Activated T-cell treated with anti-CD3 and anti-CD28 coated beads, Interleukin-2, amount 50 U/mL, for 72 hours (primary cell): ENCODE measurements at places on chromosomes 16 and 17. TPM values are rescaled to one million over a fixed set of nuclear protein-coding genes. Genes with fewer than 3 reads are reported as not detected.

- H3K27me3 ChIP-seq, result no peaks in the 10 kb centered on the region
- no peak overlapping the region for H3K4me3 ChIP-seq
- H3K36me3 ChIP-seq, result no peaks in the 10 kb centered on the region
- no peak overlapping the region for H3K27ac ChIP-seq
- H3K4me1 ChIP-seq, result no peaks in the 10 kb centered on the region
These were observed 383.1 kb downstream of the KCNJ2 start for GRCh38 chr17:70552230-70552981.

GRCh38 chr16:83968306-83968851, 335 bp downstream of the NECAB2 start:
- no peaks in the 10 kb centered on the region for H3K4me1 ChIP-seq
- no peak for DNase-seq
- no peak overlapping the region for H3K27ac ChIP-seq
- peaks cover 20% of the 10 kb centered on the region for H3K27me3 ChIP-seq

DNA sequence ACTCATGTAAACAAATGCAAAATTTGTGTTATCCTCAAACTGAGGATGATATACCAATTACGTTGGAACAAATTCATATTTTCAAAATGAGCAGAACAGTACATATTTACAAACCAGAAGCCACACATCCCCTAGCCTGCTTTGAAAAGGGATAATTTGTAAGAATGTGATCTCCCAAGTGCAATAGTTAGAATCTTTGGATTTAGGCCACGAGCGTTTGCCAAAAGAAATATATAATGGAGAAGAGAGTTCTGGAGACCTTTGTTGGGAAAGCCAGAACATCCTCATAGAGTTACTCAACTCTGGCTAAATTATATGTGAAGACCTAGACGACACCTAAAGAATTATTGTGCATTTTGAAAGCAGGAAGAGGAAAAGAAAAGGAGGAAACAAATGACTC, 449.3 kb downstream of the KCNJ2 start:
- H3K27ac ChIP-seq, result no peak overlapping the region
- no peaks in the 10 kb centered on the region for H3K27me3 ChIP-seq
- H3K4me1 ChIP-seq, result no peaks in the 10 kb centered on the region
- no peak for DNase-seq

DNA sequence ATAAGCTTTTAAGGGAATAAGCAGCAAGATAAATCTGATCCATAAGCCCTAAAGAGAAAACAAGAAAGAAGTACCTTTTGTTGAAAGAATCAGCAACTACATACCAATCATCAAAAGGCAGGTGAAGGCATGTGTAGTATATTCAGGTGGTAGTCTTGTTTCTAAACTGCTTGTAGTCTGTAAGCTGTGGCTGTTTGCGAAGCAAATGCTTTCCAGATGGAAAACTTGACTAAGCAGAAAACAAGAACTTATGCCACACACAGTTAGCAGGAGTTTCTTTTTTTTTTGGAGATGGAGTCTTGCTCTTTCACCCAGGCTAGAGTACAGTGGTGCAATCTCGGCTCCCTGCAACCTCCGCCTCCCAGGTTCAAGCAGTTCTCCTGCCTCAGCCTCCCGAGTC, 5.7 kb downstream of the CBX1 start:
- H3K27me3 ChIP-seq, result no peaks in the 10 kb centered on the region
- H3K36me3 ChIP-seq, result peaks cover 7% of the 10 kb centered on the region
- no peak for DNase-seq
- H3K27ac ChIP-seq, result no peak overlapping the region
- peaks cover 30% of the 10 kb centered on the region for H3K4me1 ChIP-seq

DNA sequence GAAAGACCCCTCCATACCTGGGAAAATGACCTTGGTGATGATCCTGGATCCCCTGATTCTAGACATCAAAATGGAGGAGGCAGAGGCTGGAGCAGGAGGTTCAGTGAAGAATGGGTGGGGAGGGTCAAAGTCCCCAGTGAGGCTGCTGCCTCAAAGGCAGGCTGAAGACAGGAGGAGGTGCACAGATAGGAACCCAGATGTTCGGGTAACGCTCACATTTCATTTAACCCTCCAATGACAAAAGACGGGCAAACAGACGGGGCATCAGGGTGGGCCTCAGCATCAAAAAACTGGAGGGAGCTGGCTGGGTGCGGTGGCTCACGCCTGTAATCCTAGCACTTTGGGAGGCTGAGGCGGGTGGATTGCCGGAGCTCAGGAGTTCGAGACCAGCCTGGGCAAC, at the start of gene ANKRD40CL:
TSS of gene ANKRD40CL (minus strand) at position 73 of the 400 bp plus-strand sequence. CDS start 605 bp downstream, outside the sequence.
- no peak within 1 kb of the TSS for H3K4me3 ChIP-seq
- H3K4me1 ChIP-seq, result peaks cover 12% of the 10 kb centered on the region

DNA sequence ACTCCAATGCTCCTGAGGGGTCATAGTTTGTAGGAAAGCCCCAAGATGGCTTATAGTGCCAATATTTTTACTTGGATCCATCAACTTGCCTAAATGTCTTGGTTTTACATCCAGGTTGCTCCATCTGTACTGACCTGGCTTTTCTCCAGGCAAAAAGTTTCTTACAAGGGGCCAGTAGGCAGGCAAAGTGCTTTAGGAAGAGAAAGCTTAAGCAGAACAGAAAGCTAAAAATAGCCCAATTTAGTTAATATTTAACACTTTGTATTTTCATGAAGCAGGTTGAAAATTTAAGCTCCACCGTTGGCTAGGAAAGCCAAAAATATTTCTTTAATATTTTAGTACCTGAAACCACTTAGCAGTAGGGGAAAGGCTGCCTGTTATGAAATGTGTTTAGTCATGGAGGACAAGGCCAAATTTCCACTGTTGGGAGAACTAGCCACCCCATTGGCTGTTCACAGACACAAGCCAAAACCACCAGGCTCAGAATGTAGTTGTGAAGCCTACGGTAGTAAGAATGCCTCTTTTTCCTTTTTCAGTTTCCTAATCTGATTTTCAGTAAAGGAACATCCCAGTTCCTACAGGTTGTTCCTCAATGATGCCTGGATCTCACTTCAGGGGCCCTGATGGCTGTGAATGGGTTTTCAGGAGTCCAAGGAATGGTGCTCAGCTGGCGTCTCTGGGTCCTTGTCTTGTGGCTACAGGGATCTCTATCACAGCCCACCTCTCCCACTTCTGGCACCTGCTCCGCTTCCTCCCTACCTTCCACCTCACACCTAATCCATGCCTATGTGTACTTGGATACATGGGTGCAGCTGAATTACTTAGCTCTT, 324.8 kb downstream of the PMP22 start:
- H3K4me3 ChIP-seq, result no peak overlapping the region
- H3K27me3 ChIP-seq, result peaks cover 2% of the 10 kb centered on the region
- no peak overlapping the region for H3K27ac ChIP-seq
- H3K36me3 ChIP-seq, result no peaks in the 10 kb centered on the region
- no peak for DNase-seq

GRCh38 chr17:47276444-47276843, 22.8 kb downstream of the ITGB3 start:
- peaks cover 5% of the 10 kb centered on the region for H3K4me1 ChIP-seq
- no peak overlapping the region for H3K27ac ChIP-seq
- H3K36me3 ChIP-seq, result no peaks in the 10 kb centered on the region
- H3K4me3 ChIP-seq, result no peak overlapping the region
- peaks cover 13% of the 10 kb centered on the region for H3K27me3 ChIP-seq

DNA sequence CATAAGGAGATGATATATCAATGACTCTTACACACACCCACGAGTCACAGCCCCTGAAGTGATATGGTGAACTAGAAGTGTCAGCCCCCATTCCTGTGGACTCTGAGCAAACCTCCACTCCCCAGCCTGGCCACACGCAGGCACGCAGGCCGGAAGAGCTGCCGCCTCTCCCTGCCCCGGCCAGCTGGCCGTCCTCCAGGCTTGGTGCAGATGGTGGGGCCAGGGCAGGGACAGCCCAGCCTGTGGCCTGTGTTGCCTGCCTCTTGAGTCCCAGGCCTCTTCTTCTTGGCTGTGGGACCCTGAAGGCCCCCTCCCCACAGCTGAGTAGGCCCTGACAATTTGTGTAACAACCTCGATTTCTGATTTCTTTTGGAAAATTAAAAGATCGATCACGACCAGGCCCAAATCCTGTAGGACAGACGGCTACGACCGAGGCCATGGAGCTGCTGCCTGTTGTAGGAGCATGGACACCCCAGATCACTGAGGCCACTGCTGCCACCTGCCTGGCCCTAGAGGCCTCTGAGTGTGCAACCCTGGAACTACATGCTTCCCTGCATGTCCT, 10.0 kb upstream of the MPRIP start:
- H3K27ac ChIP-seq, result no peak overlapping the region
- H3K4me1 ChIP-seq, result no peaks in the 10 kb centered on the region
- H3K4me3 ChIP-seq, result no peak overlapping the region
- no peaks in the 10 kb centered on the region for H3K27me3 ChIP-seq
- no peaks in the 10 kb centered on the region for H3K36me3 ChIP-seq

DNA sequence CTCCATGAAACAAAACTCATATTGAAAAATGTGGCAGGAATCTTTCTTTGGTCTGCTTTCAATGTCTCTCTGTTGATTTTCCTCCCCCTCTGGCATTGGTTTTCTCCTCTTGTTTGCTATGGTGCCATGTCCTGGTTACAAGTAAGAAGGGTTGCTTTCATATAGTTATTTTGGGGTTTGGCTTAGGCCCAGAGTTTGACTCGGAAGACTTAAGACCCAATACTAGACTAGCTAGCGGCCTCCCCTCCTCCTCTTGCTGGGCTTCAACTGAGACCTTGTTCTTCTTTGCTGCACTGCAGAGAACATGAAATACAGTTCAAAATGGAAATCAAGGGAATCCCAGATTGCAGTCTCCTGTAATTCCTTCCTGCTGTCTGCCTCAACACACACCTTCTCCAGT, 30.0 kb upstream of the CLEC18A start:
- no peak overlapping the region for H3K4me3 ChIP-seq
- no peaks in the 10 kb centered on the region for H3K36me3 ChIP-seq
- H3K27me3 ChIP-seq, result no peaks in the 10 kb centered on the region
- no peak for DNase-seq
- no peak overlapping the region for H3K27ac ChIP-seq

DNA sequence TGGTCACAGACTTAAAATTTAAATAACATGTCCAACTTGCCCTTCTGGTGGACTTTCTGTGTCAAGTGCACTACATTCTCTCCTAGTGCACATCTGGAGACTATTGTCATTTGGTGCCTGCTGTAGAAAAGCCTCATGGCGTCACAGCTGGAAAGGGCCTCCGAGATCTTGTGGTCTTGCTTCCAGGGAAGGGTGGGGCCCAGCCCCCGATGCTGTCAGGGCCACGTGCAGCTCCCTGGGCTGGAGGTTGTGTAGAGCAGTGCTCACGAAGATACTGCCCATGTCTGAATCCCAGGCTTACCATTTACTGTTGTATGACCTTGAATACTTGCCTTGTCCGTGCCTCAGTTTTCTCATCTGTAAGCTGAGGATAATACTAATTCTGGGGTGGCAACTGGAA, 6.8 kb upstream of the MPRIP start:
- no peaks in the 10 kb centered on the region for H3K36me3 ChIP-seq
- no peaks in the 10 kb centered on the region for H3K27me3 ChIP-seq
- H3K4me3 ChIP-seq, result no peak overlapping the region
- DNase-seq, result no peak
- no peaks in the 10 kb centered on the region for H3K4me1 ChIP-seq

GRCh38 chr17:1002412-1002753, 5.5 kb downstream of the TIMM22 start:
- peaks cover 37% of the 10 kb centered on the region for H3K4me1 ChIP-seq
- peaks cover 11% of the 10 kb centered on the region for H3K36me3 ChIP-seq
- no peak overlapping the region for H3K4me3 ChIP-seq
- no peak overlapping the region for H3K27ac ChIP-seq
- DNase-seq, result no peak

DNA sequence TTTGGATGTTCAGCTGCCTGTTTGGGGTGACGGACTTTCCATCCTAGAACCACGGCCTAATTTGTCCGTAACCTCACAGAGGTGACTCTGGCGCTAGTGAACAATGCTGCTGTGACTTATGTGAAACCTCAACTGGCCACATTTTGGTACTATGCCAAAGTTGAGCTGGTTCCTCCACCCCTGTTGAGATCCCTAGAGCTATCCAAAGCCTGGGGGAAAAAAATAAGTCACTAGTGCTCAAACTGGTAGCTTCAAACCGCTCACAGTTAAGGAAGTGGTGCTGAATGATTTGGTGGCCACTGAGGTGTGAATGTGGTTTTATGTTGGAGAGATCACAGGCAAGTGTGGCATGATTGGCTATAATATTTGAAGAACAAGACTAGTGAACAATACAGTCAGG, 11.3 kb upstream of the TUBG2 start:
- H3K27ac ChIP-seq, result no peak overlapping the region
- no peaks in the 10 kb centered on the region for H3K36me3 ChIP-seq
- H3K4me3 ChIP-seq, result no peak overlapping the region
- H3K27me3 ChIP-seq, result peaks cover 16% of the 10 kb centered on the region
- no peaks in the 10 kb centered on the region for H3K4me1 ChIP-seq
- DNase-seq, result no peak

DNA sequence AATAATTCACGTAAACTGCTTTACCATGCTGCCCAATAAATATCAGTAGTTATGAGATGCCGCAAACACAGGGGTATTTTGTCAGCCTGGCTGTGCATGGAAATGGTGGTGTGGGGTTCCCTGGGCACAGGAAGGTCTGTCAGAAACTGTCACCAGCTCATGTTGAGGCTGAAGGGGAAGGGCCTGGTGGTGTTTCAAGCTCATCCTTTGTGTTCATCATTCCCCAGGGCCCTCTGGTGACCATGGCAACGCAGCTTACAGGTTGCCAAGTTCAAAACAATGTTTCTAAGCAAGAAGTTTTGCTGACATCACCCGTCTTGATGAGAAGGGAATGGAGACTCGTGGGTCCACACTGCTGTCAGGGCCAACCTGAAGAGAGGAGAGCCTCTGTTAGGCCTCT, 348.9 kb upstream of the C16orf82 start:
- H3K27ac ChIP-seq, result no peak overlapping the region
- no peak for DNase-seq
- H3K36me3 ChIP-seq, result no peaks in the 10 kb centered on the region
- no peaks in the 10 kb centered on the region for H3K4me1 ChIP-seq
- no peaks in the 10 kb centered on the region for H3K27me3 ChIP-seq

- no peak for DNase-seq
- H3K4me1 ChIP-seq, result no peaks in the 10 kb centered on the region
- H3K27ac ChIP-seq, result no peak overlapping the region
- H3K4me3 ChIP-seq, result no peak overlapping the region
- no peaks in the 10 kb centered on the region for H3K27me3 ChIP-seq
These were observed 24.5 kb upstream of the SPPL2C start for GRCh38 chr17:45820052-45820780.

DNA sequence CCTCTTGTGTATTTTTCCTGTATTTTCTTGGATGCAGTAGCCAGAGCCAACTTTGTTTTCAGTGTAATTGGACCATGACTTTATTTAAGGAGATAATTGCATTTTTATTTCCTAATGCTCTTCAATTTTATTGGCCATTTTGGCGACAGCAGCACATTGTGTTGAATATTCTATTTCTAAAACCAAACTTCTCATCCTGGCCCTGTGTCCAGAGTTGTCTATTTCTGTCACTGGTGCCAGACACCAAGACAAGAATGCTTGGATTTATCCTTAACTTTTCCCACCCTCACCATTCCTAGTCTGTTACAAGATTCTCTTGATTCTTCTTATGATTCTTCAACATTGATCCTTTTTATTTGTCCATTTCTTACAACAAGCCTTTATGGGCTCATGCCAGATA, 37.1 kb downstream of the ARHGAP44 start:
- no peaks in the 10 kb centered on the region for H3K27me3 ChIP-seq
- no peak for DNase-seq
- H3K4me3 ChIP-seq, result no peak overlapping the region
- H3K4me1 ChIP-seq, result no peaks in the 10 kb centered on the region
- H3K27ac ChIP-seq, result no peak overlapping the region
- no peaks in the 10 kb centered on the region for H3K36me3 ChIP-seq

- peaks cover 26% of the 10 kb centered on the region for H3K4me1 ChIP-seq
- H3K27ac ChIP-seq, result no peak overlapping the region
- DNase-seq, result peak; percentile 47
- H3K4me3 ChIP-seq, result no peak overlapping the region
- H3K27me3 ChIP-seq, result no peaks in the 10 kb centered on the region
- peaks cover 19% of the 10 kb centered on the region for H3K36me3 ChIP-seq
These were observed 351.2 kb downstream of the SEC14L1 start for GRCh38 chr17:77491921-77492445.

The CHMP6 gene
- total RNA-seq, result 12.2 TPM

The CCR7 gene
- 371 TPM for total RNA-seq

The HAP1 gene
- 0.17 TPM for total RNA-seq

The CIBAR2 gene
- not detected for total RNA-seq
